NCI-H524 (cell line): ENCODE measurements at places on chromosomes 12 and 14.
A peak's percentile ranks its signal among the peaks of the same experiment; 100 is the strongest.

DNA sequence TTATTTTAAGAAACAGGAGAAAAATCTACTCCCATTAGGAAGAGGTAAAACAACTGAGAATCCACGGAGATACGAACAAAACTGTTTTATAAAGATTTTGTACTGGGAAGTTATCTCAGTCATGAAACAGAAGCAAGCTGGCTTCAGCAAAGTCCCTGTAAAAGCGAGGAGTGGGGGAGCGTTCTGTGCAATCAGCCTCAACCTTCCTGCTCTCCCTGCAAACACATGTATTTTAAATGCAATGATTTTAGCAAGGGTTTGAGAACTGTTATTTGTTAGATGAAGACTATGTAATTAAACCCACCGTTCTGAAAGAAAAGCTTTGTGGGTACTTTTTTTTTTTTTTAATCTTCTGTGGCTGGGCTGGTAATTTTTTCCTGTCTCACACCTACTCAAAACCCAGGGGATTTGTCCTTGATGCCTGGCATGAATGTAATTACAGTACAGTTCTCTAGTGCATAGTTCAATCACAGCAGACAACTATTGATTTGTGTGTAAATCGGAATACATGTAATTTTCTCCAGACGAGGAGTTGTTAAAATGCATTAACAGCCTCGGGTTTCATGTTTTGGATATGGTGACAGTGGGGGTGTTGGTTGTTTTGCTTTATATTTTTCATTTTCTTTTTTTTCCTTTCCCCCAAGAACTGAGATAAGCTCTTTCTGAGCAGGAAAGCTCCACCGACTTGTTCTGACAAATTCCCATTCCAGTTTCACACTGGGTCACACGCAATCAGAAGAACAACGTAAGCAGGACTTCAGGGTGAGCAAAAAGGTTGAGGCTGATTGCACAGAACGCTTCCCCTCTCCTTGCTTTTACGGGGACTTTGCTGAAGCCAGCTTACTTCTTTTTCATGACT, 153.6 kb downstream of the PHLDA1 start:
- DNase-seq, result no peak

DNA sequence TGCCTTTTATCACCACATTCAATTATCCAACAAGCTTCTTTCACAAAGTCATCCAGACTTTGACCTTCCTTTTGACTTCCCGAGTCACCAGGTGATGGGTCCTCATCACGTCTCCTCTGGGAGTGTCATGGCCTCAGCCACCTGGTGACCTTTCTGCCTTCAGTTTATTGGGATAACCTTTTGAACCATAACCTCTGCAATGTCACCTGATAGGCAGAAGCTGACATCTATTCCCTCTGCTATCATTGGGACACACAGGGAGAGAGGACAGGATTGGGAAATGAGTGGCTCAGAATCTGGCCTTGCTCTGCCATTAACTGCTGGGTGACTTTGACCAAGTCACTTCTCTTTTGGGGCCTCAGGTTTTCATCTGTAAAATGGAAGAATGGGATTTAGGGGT, 388.7 kb downstream of the NUAK1 start:
- DNase-seq, result no peak

DNA sequence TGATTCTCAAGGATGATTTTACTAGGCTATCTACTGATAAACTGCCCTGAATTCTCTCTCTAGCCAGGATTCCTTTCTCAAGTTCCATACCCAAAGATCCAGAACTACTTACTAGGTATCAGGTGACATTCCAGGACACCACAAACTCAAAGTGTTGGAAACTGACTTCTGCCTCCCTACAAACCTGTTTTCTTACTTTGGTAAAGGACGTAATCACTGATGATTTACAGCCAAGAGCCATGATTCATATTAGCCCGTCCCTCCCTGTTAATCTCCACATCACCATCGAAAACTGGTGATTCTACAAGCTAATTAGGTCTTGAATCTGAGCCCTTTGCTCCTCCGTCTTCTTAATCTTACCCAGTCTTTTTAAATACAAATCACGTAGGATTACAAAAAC, 1.0 kb upstream of the ATG14 start:
- no peak for DNase-seq

DNA sequence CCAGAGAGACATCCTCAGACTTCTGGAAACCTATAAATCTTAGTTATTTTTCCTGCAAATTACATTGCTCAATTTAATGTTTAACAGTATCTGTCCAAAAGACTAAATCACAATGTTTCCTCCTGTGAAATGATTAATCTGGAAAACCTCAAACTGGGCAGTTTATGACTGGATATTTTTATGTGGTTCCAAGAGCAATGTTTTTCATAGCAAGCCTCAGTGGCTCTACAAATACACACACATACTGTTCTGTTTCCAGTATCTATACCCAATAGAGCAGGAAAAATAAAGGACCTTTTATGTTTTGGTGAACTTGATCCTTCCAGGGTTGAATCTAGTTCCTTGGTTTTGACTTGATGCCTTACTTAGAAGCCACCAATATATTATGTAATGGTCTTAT, 9.2 kb downstream of the NID2 start:
- DNase-seq, result no peak

DNA sequence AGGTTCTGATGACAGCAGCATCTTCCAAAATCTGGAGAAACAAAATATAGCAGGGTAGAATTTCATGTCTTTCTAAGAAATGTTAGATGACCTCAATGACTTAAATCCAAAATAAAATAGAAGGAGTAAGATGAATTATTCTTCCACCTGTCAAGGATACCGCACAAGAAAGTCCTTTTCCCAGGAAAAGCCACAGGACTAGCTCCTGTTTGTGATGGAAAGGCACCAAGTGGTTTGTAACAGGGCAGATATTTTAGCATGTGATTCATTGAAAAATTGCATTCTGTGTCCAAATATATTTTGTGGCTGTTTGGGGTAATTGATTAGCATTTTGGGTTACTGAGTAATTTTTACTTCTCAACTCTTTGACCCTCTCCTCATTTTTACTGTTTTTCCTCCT, 2.7 kb downstream of the CD163L1 start:
- no peak for DNase-seq

DNA sequence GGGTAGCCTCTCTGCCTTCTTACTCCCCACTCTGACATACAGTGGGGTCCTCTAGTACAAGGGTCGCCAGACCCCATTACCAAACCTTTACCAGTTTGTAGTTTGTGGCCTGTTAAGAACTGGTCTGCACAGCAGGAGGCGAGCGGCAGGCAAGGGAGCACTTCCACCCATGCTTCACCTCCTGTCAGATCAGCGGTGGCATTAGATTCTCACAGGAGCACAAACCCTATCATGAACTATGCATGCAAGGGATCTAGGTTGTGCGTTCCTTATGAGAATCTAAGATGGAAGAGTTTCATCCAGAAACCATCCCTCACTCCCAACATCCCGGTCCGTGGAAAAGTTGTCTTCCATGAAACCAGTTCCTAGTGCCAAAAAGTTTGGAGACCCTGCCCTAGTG, 146.5 kb downstream of the HMGA2 start:
- DNase-seq, result no peak

DNA sequence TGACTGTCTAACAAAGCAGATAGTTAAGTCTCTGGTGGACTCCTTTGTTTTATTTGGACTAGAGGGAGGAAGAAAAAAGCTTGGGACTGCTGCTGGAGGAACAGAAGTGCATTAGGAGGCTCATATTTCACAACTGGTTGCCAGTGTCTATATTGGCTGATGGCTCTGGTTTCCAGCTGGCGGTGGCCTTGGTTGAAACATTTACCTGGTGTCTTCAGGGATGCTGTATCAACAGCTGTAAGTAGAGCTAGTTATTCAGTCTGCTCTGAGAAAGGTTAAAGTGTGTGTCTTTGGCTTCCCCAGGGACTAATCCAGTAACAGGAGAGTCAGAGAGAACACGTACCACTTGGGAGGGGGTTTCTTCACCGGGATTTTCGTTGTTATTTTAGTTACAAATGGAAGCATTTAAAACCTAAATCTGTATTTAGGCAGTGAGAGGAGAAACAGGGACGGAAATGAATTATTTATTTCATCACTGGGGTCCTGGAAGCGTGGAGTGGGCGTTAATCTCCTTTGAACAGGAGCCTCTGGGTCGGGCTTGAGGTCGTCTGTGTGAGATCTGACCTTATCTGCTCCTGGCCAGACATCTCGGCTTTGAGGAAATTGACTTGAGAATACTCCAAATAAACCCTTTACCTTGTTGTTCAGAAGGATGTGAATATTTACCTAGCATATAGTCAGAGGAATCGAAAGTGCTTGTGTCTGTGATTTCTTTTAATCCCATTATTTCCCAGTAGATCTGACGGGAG, 149.9 kb downstream of the NRXN3 start:
- DNase-seq, result peak; percentile 96

- no peak for DNase-seq
Observed at GRCh38 chr12:122855928-122856831, 20.9 kb downstream of the HIP1R start.

DNA sequence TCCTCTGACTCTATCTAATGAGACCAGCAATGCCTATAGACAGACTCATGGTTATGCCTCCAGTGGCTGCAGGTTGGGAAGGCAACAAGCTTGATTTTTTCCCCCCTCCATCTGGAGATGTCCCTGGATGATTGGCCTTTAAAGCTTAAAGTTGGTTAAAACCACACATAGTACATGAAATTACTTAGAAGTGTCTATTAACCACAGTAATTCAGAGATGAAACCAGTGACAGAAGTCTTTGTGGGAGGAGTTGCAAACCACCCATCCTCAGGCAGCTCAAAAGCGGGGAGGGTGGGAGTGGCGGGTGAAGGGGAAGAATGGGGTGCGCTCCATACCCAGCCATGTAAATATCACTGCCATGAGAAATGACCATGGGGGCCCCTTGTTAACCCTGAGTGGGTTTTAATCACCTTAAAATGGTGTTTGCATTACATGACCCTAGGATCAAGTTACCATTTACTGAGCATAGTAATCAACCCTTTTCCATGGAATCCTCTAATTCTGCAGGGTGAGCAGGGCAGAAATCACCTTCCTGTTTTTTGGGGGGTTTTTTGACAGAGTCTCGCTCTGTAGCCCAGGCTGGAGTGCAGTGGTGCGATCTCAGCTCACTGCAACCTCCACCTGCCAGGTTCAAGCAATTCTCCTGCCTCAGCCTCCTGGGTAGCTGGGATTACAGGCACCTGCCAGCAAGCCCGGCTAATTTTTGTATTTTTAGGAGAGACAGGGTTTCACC, 133.5 kb downstream of the FOXN3 start:
- no peak for DNase-seq

DNA sequence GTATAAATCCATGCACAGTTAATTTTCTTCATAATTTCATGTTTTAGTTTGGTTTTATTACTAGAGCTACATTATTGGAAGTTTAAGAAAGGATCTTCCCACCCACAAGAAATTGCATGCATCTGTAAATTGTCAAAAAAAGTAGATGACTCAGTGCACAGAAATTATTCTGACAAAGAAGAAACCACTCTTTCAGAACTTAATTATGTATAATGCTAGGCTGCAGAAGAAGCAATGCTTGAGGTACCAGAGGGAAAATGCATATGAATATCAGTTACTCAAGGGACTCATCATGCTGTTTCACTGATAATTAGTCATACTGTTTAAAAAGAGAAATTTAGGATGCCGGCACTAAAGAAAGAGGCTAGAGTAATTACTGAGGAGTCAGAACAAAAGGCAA, 147.0 kb downstream of the SLC16A7 start:
- DNase-seq, result no peak

GRCh38 chr12:25713264-25713663, 160.2 kb upstream of the LMNTD1 start:
- DNase-seq, result no peak

DNA sequence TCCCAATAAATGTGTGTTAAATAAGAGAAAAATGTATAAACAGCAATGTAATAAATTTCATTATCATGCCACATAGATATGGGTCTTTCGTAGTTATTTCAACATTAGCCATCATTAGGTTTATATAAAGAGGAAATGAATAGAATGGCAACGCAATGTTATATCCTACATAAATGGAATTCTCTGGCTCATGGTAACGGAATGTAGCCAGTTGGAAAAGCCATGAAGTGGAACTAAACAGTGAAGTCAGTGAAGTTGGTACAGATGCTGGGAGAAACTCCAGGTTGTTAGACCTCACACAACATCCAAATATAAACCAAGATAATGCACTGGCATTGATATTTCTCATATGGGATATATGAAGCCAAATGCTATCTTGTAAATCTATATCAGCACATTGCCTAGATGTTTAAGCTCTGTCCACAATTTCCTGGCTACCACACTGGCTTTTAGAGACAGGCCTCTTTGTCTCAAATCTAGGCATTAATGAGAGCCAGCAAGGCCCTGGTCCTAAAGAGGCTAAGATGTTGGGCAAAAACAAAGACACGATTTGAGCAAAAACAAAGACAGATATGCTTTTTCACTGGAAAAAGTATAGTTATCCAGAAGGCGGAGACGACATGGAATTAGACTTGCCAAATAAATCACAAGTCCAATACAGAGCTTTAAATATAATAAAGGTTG, 861.0 kb downstream of the RPS29 start:
- no peak for DNase-seq

GRCh38 chr12:94184995-94185719, 36.8 kb downstream of the PLXNC1 start:
- DNase-seq, result peak; percentile 2

DNA sequence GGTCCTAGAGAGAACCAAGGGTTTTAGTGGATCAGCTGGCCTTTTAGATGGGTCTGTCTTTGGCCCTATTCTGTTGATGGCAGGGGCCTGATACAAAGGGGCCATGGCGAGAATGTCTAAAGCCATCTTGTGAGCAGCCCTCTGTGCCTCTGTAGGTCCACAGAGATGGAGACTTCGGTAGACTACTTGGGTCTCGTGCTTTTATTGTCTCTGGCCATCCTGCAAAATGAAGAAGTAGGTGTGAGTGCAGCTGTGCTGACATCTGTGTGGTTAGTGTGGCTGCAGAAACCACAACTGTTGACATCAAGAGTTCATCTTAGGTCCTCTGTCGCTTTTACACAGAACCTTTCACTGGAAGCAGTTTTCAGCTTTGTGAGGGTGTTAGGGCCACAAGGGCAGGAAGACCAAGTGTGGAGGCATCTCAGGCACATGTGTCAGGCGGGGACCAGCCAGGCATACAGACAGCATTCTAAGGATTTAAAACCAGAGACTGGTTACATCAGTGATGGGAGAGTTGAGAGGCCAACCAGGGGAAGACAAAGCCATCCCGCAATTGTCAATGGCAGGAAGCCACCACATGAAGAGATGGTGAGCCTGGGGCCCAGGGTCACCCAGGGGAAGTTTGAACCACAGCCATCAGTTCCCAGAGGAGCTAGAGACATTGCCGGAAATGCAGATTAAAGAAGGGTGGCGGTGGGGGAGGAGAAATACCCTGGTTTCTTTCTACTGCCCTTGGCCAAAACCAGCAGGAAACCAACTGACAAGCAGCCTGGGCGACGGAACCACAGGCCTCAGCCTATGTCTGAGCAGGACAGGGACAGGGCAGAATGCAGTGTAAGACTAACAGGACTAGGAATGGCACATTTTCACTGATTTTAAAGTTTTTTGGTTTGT, 13.0 kb upstream of the TPCN1 start:
- no peak for DNase-seq
